ENCODE measurements at places on chromosomes 16 and 17. TPM values are rescaled to one million over a fixed set of nuclear protein-coding genes. Genes with fewer than 3 reads are reported as not detected.

TAC4 gene
- total RNA-seq, result not detected

NPIPA8 gene
- total RNA-seq, result not detected

SPATA22 gene
- not detected for total RNA-seq

KRT32 gene
- total RNA-seq, result not detected

RNF167 gene
- total RNA-seq, result 14.2 TPM

RNFT1 gene
- total RNA-seq, result 12.4 TPM
